CD4-positive, alpha-beta T cell treated with Interleukin-4 for 4 hours (primary cell): ENCODE measurements at places on chromosomes 2 and 18.

- no peak for DNase-seq
Measured at GRCh38 chr18:10060469-10060782, 146.6 kb downstream of the VAPA start.

DNA sequence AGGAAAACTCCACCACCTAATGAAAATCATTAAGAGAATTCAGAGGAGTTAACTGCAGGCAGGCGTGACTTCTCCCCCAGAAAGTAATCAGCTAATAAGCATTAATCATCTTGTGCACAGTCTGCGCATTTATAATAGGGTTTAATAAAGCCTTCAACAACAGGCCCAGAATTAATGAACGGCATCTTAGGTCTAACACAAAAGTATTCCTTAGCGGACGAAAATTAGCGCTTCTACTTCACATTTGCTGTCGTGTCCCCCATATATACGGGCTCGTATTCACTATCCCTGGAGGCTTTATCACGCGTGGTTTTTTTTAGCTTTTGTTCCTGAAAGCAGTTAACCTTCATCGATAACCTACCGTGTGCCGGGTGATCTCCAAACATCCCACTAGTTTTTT is 1.8 kb downstream of the ATP8B1 start:
- DNase-seq = no peak

GRCh38 chr2:86123328-86123925 is 17.4 kb downstream of the PTCD3 start:
- no peak for DNase-seq

- DNase-seq = no peak
Measured at GRCh38 chr2:168189835-168190569, 57.4 kb downstream of the STK39 start.

DNA sequence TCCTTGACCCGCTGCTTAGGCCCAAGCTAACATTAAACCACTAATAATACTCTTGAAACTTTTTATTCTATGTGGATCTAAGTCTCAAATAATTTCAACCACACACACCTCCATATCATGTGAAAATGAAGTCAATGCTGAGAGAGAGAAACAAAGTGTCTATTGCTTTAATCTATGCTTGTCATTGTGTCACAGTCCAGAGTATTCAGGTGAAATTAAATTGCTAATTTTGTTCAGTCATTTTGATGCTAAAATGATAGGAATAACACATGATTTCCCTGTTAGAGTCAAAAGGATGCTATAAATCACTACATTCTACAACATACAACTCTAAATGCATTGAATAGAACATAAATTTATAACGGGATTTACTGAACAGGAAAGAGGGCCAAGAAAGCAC is 195.4 kb downstream of the ERBB4 start:
- DNase-seq = no peak

GRCh38 chr18:23113576-23113975 is 21.7 kb upstream of the CABLES1 start:
- DNase-seq = no peak

GRCh38 chr18:43525169-43525568 is 247.9 kb upstream of the SYT4 start:
- DNase-seq = no peak

DNA sequence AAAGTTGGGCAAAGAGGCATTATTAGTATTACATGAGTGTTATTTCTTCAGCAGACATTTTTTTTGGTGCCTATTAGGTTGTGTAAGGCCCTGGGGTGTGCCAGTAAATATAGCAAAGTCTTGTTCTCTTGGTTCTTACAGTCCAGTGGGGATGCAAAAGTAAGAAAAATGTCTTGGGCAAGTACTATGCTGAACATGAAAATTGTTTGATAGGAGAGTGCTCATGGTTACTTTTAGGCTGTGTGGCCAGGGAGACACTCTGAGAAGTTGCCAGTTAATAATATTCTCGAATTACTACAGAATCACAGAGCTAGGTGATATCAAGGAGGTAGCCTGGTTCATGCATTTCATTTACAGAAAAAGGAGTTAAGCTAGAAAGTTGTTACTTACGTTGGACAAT is 1.9 kb downstream of the AGFG1 start:
- DNase-seq = no peak

- DNase-seq = no peak
Measured at GRCh38 chr2:122692400-122693083, 937.1 kb downstream of the TSN start.

DNA sequence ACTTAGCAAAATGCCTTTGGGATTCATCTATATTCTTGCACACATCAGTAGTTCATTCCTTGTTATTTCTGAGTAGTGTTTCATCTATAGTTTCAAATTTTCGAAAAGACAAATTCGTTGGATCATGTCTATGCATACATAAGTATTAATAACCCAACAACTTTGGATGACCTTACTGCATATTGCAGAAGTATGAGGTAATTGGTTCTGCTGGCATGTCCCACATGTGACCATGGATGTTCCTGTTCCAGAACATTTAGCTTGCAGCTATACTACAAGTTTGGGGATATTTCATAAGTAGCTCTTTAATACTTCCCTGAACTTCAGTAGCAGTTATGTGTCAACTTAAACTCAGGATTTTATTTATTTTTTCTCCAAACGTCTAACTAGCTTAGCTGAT is 44.9 kb downstream of the APLF start:
- DNase-seq = no peak

- DNase-seq = no peak
Measured at GRCh38 chr2:11019614-11020013, 107.9 kb downstream of the KCNF1 start.

- no peak for DNase-seq
Measured at GRCh38 chr2:204449977-204450376, 95.3 kb upstream of the PARD3B start.

GRCh38 chr2:109432421-109432820 is 181.3 kb downstream of the SEPTIN10 start:
- DNase-seq = no peak

DNA sequence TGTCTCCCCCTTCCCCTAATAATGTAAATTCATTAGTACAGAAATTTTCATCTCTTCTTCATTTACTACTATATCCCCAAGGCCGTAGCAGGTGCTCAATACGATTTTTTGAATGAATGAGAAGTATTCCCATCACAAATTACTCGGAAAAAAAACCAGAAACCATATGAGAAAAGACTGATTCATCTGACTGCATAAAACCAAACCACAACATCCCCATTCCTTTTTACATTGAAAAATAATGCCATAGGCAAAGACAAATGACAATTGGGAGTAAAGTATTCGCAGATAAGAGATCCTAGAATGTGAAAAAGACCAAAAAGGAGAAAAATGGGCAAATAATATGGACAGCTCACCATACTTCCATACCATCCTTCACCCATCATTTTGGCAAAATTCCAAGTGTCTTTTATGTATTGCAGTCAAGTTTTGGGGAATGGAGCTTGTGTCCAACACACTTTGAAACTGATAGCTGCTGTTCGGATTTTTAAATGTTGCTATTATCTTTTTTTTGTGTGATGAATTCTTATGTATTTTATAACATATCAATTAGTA is 1.5 kb downstream of the ZC3H8 start:
- DNase-seq = no peak

DNA sequence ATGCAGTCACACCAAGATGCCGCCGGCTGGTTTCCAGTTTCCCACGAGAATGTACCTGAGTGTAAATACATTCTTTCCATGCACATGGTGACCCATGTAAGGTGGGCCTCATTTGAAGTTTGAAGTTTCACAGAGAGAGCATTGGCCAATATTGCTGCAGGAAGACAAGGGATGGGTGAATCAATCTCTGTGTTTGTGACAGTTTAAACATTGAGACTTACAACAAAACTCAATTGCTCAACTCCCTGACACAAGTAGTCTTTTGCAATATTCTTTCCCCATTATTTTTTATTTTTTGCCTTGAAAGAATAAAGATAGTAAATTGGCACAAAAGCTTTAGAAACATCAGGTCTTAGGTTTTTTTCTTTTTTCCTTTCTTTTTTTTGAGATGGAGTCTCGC is 5.1 kb downstream of the SERPINB2 start:
- DNase-seq = no peak

DNA sequence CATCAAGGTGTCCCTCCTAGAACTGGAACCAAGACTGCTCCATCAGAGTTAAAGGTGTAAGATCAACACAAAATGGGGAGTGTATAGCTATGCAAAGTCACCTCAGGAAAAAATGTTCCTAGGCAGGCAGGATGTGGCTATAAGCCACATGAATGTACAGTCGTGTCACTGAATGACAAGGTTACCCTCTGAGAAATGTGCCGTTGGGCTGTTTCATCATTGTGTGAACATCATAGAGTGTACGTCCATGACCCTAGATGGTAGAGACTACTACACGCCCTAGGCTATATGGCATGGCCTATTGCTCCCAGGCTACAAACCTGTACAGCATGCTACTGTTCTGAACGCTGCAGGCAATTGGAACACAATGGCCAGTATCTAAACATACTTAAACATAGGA is 24.5 kb downstream of the TYMS start:
- peak; percentile 42 for DNase-seq

DNA sequence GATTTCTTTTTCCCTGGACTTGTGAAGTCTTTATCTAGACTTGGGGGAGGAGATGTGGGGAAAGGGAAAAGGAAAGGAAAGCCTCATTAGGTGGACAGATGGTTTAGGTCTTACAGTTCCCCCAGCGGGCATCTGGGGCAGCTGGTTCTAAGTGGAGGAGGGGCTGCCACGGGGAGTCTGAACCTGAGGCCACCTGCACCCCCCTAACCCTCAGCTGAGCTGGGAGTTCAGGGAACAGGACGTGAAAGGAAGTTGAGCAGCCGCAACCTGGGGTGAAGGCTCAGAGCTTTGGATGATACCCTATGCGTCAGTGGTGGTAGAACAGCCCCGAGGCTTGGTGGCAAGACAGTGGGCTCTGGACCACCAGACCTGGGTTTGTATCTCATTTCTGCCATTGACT is 26.8 kb downstream of the ITM2C start:
- DNase-seq = no peak

- no peak for DNase-seq
Measured at GRCh38 chr2:35997488-35997887, 358.1 kb upstream of the CRIM1 start.

GRCh38 chr2:131063501-131064283 is 29.6 kb downstream of the FAM168B start:
- DNase-seq = no peak

DNA sequence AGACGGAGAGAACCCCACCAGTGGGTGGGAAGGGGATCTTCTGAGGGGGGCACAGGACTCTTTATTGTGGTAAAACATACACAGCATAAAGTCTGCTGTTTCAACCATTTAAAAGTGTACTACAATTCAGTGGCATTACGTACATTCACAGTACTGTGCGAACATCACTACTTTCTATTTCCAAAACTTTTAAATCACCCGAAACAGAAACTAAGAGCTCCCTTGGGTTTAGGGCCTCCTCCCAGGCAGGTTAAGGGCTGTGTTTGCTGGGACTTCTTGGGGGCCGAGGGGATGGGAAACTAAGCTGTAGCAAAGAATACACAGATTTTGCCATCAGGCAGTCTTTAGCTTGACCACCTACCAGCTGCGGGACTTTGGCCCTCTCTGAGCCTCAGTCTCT is 242.0 kb downstream of the HAUS1 start:
- no peak for DNase-seq

- DNase-seq = peak; percentile 55
Measured at GRCh38 chr2:64327510-64328414, 126.2 kb upstream of the LGALSL start.

- DNase-seq = no peak
Measured at GRCh38 chr2:228688007-228688645, 506.6 kb upstream of the SPHKAP start.

GRCh38 chr2:130332271-130333073 is 10.2 kb upstream of the IMP4 start:
- DNase-seq = peak; percentile 60

DNA sequence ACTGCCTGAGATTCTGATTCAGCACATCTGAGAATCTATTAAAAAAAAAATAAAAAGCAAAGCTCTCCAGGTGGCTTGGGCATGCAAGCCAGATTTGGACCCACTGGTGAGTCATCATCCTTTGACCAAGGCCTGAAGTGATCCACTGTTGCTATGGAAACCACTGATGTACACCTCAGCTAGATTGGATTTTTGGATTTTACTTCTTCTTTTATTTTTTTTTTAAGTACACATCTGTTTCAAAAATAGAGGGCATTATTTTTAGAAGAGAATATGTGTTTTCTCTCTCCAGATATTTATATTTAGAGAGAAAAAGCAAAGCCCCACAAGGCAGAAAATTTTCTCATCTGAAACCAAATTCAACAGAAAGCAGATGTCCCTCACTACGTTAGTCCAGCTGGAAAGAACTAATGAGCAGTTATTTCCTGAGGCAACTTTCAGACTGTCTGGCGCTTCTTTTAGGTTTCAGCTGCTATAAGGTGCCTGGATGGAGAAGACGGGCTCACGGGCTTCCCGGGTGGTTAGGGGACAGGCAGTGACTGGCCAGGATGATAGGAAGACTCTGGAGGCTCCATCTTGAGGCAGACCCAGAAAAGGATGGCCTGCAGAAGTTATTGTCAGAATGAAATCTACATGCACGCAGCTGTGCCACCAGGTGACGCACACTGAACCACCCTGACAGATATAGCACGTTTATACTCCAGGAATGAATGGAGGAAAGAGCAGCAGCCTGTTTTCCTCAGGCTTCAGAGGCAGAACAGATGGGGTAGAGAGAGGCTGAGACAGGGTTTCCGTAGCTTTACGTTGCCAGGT is 50.5 kb downstream of the MRPL35 start:
- peak; percentile 6 for DNase-seq

- DNase-seq = no peak
Measured at GRCh38 chr18:69414184-69414583, 13.5 kb downstream of the DOK6 start.

DNA sequence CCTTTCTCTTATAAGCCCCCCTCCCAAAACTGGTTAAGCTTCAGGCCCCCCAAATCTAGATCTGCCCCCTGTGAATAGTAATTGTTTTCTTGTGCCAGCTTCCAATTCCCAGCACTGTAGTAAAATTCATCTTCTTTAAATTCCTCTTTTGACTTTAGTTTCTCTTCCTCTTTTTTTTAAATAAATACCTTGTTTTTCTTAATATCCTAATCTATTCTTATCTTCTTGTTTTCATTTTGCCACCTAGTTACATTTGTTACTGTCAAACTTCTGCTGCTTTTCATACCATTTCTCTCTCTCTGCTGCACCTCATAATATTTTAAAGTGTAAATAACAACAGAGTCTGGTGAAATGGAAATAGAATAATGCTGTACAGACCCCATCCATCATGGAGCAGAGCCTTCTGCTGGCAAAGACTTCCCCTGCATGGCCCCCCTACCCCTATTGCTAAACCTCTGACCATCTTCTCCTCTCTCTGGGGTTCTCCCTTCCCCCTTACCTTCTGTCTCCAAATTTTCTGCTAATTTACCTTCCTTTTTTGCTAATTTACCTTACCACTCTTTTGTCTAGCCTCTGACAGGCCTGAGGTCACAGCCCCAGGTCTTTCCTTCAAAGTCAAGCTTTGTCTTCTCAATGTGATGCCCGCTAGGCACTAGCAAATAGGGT is 94.9 kb upstream of the PAPOLG start:
- no peak for DNase-seq
